ENCODE measurements at places on chromosomes 16 and 17.

DNA sequence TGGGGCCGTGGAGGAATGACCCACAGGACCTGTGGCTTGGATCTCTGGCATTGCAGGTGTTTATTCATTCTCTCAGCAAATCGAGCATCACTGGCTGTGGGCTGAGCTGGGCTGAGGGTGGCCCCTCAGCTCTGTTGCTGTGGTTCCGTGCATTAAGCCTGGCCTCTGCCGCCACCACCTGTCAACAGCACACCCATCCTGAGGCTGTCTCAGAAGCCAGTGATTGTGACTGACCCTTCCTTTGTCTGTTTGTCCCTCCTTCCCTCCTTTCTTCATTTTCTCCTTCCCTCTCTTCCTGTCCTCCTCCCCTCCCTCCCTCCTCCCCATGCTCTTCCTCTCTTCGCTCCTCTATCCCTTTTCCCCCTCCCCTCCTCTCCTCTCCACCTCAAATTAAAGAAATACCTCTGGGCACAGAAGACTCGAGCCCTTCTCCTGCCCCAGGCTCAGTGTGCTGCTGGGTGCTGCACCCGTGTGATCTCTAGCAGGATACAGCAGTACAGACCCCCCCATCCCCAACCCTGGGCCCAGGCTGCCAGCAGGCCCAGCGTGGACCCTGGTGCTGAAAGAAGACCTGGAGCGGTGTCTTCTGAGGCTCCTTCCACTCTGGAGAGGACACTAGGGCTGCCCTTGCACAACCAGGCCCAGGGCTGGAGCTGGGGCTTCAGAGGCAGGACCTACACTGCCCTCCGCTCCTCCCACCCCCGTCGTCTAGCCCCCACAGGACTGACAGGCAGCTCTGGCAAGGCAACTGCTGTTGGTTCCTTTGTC, 75.9 kb downstream of the PLD6 start:
- no peak overlapping the region for H3K27ac ChIP-seq
- no peak overlapping the region for H3K4me3 ChIP-seq
- H3K4me1 ChIP-seq, result peaks cover 6% of the 10 kb centered on the region
- H3K36me3 ChIP-seq, result peaks cover 14% of the 10 kb centered on the region
- no peak for DNase-seq
- H3K27me3 ChIP-seq, result no peaks in the 10 kb centered on the region

- H3K4me1 ChIP-seq, result peaks cover 22% of the 10 kb centered on the region
- no peak overlapping the region for H3K27ac ChIP-seq
- no peak overlapping the region for H3K4me3 ChIP-seq
- H3K27me3 ChIP-seq, result no peaks in the 10 kb centered on the region
- H3K36me3 ChIP-seq, result peaks cover 3% of the 10 kb centered on the region
- no peak for DNase-seq
These were observed 20.7 kb downstream of the PIK3R6 start for GRCh38 chr17:8846768-8847211.

- no peak overlapping the region for H3K4me3 ChIP-seq
- no peak overlapping the region for H3K27ac ChIP-seq
- peaks cover 12% of the 10 kb centered on the region for H3K27me3 ChIP-seq
- no peak for DNase-seq
- no peaks in the 10 kb centered on the region for H3K36me3 ChIP-seq
These were observed 78.6 kb downstream of the COPRS start for GRCh38 chr17:31780483-31780882.

- no peaks in the 10 kb centered on the region for H3K36me3 ChIP-seq
- no peaks in the 10 kb centered on the region for H3K27me3 ChIP-seq
- peak overlapping the region; percentile 97 for H3K27ac ChIP-seq
- peaks cover 20% of the 10 kb centered on the region for H3K4me1 ChIP-seq
These were observed 707 bp downstream of the NUFIP2 start for GRCh38 chr17:29292992-29293889.

GRCh38 chr16:29985271-29985811, 10.1 kb downstream of the HIRIP3 start:
- DNase-seq, result no peak
- peaks cover 40% of the 10 kb centered on the region for H3K36me3 ChIP-seq
- no peak overlapping the region for H3K4me3 ChIP-seq
- peaks cover 6% of the 10 kb centered on the region for H3K4me1 ChIP-seq
- H3K27me3 ChIP-seq, result no peaks in the 10 kb centered on the region

- peaks cover 5% of the 10 kb centered on the region for H3K4me1 ChIP-seq
- no peak for DNase-seq
- peaks cover 19% of the 10 kb centered on the region for H3K27me3 ChIP-seq
- H3K27ac ChIP-seq, result no peak overlapping the region
- no peak overlapping the region for H3K4me3 ChIP-seq
These were observed 36.3 kb upstream of the CBX4 start for GRCh38 chr17:79875511-79875910.

DNA sequence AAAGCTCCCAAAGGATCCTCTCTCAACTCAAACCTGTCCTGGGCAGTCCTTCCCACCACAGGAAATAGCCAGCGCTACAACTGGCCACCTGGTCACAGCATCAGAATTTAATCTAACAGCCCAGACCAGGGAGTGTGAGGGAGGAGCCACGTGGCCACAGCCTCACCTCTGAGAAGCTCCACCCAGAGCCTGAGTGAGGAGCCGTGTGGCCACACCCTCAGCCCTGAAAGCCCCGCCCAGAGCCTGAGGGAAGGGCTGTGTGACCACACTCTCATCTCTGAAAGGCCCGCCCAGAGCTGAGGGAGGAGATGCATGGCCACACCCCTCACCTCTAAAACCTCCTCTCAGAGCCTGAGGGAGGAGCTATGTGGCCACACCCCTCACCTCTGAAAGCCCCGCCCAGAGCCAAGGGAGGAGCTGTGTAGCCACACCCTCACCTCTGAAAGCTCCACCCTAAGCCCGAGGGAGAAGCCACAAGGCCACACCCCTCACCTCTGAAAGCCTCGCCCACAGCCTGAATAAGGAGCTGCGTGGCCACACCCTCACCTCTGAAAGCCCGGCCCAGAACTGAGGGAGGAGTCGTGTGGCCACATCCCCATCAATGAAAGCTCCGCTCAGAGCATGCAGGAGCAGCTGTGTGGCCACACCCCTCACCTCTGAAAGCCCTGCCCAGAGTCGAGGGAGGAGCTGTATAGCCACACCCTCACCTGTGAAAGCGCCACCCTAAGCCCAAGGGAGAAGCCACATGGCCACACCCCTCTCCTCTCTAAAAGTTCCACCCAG, 28.6 kb downstream of the SLC38A8 start:
- H3K36me3 ChIP-seq, result no peaks in the 10 kb centered on the region
- peaks cover 7% of the 10 kb centered on the region for H3K4me1 ChIP-seq
- H3K27ac ChIP-seq, result no peak overlapping the region
- peaks cover 10% of the 10 kb centered on the region for H3K27me3 ChIP-seq
- H3K4me3 ChIP-seq, result peak overlapping the region; percentile 8
- peak; percentile 31 for DNase-seq

Data from memory B cell (primary cell).